ENCODE measurements at places on chromosomes 2 and 18.

DNA sequence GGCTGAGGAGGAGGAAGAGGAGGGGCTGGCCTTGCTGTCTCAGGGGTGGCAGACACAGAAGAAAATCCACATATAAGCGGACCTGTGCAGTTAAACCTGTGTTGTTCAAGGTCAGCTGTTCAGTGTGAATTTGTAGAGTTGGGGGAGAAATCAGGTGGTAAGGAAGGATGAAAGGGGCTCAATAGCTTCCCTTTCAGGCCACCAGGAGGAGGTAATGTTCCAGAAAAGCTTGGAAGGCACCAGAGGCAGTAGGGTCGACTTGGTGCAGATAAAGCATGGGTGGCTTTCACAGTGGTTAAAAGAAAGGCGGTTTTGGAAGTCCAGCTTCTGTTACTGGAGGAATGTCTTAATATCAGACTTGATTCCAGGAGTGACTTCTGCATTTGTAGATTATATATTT is 167.4 kb downstream of the THSD7B start:
- peak; percentile 15 for DNase-seq

- no peak for DNase-seq
These were observed 1026.4 kb downstream of the DSC3 start for GRCh38 chr18:30016179-30016578.

- DNase-seq: no peak
These were observed 266.9 kb downstream of the GBX2 start for GRCh38 chr2:235901243-235901642.

GRCh38 chr2:85152895-85153294 is 19.7 kb downstream of the TCF7L1 start:
- no peak for DNase-seq

- no peak for DNase-seq
These were observed 14.8 kb downstream of the MBD2 start for GRCh38 chr18:54209471-54210180.

- DNase-seq: no peak
These were observed 10.6 kb upstream of the BOK start for GRCh38 chr2:241547781-241548450.

DNA sequence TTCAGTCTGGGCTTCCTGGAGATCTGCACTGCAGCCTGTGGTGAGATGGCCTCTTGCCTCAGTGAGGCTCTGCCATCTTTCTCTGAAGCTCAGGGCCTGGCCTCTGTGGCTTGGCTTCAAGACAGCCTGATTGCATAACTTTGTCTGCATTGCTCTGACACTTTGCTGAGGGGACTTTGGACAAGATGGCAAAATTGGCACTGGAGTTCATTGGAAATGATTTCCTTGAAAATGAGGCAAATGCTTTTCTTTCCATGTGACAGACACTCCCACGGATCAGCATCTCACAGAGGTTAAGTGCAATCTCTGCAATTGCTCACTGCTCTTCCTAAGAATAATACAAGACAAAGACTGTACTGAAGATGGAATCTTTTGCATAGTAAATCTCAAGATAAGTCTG is 166.8 kb downstream of the KCNS3 start:
- DNase-seq: no peak

DNA sequence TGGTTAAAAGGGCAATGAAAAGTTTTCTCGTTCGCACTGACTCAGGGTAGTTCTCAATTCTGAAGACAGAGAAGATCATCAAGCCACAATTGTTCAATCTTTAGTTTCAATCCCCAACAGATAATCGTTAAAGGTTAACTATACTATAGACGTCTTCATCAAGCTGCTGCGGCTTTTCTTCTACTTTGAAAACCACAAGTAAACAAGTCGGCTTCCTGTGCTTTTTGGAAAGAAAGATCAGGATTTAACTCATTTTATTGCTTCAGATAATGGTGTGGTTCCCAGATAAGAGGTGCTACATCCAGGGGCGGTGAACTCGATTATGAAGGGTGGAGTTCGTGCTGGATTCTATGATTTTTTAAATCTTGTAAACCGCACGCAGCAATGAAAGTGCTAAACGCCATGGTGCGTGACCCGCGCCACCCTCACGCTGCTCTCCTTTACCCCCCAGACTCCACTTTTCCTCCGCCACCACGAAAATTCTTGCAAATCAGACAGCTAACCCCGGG is 545 bp upstream of the CDCA7 start:
- DNase-seq: peak; percentile 64

DNA sequence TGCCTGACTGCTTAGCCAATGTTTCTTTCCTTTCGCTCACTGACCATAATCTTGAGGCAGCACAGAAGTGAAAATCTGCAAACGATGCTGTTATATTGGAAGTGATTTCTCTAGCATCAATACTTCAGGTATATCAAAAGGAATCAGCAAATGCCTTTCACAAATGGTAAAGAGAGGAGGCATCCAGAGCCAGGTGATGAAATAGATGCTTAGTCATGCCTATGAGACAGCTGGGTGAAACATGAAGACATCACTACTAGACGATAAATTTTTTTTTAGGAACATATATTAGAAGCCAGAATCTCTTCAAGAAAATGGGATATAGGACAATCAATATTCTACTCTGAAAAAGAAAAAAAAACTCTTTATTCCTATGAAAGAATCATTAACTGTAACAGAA is 249.2 kb upstream of the SLC39A10 start:
- no peak for DNase-seq

- DNase-seq: peak; percentile 84
These were observed 77.9 kb downstream of the DTNA start for GRCh38 chr18:34787931-34788532.

- peak; percentile 88 for DNase-seq
These were observed 2.8 kb upstream of the MXD1 start for GRCh38 chr2:69911985-69912563.

- DNase-seq: no peak
These were observed 35.4 kb upstream of the NABP1 start for GRCh38 chr2:191642541-191642940.

DNA sequence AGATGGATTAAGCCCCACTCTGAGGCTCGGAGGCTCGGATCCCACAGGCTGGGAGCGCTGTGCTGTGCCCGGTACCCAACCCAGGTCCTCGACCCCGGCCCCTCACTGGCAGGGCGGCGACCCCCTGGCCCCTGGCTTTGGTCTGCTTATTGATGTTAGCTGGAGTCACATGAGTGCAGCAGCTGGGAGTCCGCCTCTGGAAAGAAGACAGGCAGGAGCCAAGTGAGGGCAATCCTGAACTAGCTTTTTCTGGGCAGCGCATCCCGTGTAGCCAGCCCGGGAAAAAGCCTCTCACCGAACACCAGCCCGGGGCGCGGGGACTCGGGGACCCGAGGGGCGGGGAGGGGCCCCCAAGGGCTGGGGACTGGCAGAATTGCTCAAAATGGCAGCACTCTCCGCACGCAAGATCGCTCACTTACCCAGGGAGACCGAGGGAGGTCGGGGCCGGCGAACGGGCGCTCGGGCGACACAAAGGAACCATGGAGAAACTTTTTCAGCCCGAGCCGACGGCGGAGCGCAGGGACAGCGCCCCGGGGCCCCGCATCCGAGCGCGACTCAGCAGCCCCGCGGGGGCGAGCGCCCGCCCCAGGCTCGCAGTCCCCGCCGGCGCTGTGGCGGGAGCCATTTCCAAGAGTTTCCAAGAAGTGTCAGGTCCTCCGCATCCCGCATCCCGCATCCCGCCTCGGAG is 567 bp downstream of the TMEM200C start:
- DNase-seq: no peak

DNA sequence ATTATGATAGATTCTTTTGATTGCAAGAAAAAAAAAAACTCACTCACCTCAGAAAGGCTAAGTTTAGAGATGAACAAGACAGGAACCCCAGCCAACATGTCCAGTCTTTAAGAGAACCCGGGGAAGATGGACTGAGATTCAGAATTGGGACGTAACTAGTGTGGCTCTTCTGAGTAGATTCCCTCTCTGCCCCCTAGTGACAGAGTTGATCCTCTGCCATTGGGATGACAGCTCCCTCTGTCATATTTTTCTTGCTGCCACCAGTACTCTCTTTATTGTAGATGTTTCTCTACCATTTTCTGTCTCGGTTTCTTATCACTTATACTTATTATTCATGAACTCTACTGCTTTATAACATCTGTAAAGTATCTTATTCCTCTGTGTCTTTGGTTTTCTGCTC is 77.7 kb downstream of the GULP1 start:
- peak; percentile 62 for DNase-seq

GRCh38 chr2:46257476-46257875 is 39.7 kb upstream of the EPAS1 start:
- no peak for DNase-seq

GRCh38 chr2:49102146-49102545 is 52.2 kb downstream of the FSHR start:
- no peak for DNase-seq

DNA sequence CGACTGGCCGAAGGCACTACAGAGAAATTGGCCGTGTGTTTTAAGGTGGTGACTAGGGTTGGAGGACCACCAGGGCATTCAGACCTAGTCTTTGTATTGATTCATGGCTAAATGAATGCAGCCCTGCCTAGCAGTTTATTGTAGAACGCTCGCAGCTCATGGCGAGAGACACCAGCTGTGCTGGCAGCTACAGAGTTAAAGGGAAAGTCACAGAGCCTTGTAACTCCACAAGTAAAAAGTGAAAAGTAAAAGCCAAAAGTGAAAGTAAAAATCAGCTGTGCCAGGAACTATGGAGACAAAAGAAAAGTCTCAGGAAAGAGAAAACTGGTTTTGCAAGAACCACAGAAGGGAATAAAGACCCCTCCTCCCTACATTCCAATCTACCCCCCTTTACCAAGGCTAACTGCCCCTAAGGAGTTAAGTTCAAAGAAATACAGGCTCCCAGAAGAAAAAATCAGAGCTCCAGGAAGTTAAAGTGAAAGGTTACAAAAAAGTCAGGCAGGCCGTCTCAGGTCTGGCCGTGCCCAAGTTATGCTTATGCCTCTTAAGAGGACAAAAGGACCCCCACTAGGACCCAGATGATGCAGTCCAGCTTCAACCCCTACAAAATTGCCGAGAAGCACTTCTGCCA is 46.4 kb upstream of the SELENOI start:
- DNase-seq: peak; percentile 59

DNA sequence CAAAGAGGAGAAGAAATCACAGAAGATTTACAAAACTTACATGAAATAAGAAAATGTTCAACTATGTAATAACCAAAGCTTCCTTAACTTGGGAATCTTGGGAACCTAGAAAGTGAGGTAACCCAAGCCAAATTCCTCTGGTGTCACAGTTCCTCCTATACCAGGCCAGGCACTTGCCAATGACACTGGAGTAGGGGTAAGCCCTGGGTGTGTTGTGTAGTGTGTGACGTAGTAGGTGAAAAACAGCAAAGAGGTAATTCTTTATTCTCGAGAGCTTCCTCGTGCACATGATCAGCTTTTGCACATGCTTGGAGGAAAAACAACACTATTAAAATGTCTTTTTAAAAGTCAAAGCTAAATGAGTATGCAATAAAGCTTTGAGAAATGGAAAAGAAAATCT is 118.0 kb downstream of the METTL8 start:
- DNase-seq: no peak

DNA sequence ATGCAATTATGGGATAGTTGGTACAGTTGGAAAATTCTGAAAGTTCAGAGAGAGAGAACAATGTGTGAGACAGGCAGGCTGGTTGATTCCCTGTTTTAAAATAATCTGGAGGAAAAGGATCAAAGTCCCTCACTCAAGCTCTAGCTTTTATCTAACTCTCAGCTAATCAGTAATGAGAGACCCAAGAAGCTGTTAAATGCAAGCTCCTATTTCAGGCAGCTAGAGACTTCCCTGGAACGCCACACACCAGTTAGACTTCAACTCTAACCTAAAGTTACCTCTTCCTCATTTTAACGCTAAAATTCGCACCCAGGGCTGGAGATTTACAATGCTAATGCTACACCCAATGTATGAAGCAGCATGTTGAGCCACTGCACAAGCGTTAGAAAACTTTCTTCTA is 243.1 kb downstream of the EN1 start:
- no peak for DNase-seq

DNA sequence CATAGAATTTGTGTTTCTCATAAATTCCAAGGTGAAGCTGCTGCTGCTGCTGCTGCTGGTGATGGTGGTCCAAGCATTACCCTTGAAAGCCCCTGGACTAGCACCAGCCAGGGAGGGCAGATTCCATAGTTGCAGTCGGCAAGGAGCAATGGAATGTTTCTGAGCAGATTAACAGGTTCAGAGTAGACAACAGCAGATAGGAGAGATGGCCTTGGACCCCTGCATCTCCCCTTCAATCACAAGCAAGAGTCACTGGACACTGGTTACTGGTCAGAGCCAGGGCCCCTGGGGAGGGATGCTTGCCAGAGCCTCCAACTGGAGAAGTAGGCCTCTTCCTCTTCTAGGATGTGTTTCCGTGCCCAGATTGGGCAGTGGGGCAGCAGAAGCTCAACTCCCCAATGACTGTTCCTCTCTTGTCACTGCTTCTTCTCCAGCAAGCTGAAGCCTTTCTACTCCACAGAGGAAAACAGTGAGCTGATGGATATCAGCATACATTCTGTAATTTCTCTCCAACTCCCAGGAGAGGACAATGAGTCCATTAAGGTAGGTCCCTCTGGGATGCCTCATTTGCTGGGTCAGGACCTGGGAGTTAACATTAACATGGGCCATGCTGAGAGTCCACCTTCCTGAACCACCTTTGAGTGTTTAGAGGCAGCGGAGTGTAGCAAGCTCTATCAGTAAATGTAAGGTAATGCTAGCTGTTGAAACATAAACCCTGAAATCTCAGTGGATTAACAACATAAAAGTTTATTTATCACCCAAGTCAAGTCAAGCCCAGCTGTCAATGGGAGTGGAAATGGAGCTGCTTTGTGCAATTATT is 35.3 kb downstream of the MROH2A start:
- DNase-seq: no peak

DNA sequence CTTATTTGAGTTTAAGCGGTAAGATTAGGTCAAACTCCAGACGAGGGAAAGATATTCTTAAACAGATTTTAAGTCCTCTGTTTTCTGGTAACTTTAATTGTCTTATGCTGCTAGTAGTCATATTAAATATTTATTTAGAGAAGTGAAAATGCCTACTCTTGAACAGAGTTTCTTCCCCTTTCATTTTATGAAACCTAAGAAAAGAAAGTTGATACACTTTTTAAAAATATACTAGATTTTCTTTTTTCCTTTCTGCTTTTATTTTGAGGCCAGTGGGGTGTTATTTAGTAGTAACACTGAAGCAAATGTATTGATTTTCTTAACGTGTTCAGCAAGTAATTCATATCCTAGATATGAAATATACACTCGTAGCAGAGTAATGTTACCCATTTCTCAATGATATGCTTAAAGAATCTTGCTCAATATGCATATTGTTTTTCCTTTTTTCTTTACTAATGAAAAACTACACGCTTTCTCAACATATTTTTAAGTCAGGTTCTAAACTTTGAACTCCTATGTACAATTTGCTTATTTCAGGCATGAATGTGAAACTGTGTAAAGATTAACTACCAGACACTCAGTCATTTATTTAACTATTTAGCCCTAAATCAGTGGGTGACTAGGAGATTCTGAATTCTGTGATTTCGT is 691 bp downstream of the KYNU start:
- no peak for DNase-seq

GRCh38 chr2:139031722-139032121 is 251.5 kb upstream of the NXPH2 start:
- DNase-seq: no peak

- peak; percentile 93 for DNase-seq
These were observed 2.3 kb downstream of the NEUROD1 start for GRCh38 chr2:181677912-181678586.
